ENCODE measurements at places on chromosomes 7 and 10. TPM values are rescaled to one million over a fixed set of nuclear protein-coding genes. Genes with fewer than 3 reads are reported as not detected.

- no peak for DNase-seq
These were observed 3.0 kb downstream of the AFAP1L2 start for GRCh38 chr10:114401195-114401791.

GRCh38 chr10:126253611-126253998 is 134.7 kb downstream of the ADAM12 start:
- no peak for DNase-seq

GRCh38 chr7:157660971-157661610 is 324.3 kb downstream of the DNAJB6 start:
- DNase-seq, result no peak

GRCh38 chr10:60428387-60428737 is 38.7 kb upstream of the ANK3 start:
- no peak for DNase-seq

- DNase-seq, result peak; percentile 94
These were observed 126.2 kb downstream of the CCNY start for GRCh38 chr10:35462491-35462934.

DNA sequence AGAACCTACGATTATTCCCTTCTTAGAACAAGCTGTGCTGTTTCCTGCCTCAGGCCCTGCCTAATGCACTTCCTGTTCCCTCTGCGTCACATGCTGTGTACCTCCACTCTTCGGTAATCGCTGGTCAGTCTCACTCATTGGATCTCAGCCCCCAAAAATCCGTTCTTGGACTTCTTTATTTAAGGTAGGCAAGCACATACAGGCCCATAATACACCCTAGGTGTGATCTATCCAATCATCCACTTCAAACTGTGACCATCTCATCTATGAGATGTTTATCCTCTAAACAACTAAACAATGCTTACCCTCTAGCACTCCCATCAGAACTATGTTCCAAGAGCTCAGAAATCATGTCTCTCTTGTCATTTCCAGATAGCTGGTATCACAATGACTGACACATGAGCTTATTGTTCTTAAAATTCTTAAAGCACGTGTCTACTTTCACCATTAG is 83.9 kb downstream of the CADPS2 start:
- no peak for DNase-seq

GRCh38 chr7:2062648-2063047 is 170.1 kb downstream of the MAD1L1 start:
- DNase-seq, result no peak

DNA sequence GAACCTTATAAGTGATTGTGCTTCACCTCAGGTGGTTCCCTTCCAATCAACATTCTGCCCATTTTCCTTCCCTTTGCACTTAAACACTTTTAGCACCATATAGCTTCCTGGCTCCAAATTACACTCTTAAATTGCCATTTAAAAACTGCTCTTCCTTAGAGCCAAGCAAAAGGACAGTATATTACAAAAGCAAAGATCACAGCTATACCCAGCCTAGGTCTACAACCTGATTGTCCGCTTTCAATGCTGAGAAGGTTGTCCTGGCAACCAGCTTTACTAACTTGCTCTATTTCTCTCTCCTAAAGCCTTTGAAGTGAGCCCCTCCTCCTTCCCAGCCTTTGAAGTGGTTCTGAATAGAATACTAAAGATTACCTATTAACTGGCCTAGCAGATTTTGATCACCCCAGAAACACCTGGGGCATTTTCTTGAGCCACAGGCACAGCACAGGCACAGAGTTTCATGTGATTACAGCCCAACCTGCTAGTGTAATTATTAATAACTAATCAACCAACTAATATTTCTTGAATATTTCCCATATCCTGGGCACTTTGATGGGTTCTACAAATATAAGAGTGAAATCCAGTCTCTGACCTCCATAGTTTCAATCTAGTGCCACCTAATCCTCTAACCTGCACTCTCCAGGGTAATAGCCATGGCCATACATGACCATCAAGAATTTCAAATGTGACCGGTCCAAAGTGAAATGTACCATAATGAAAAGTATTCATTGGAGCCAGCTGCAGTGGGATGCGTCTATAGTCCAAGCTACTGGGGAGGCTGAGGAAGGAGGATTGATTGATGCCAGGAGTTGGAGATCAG is 63.6 kb upstream of the TRIM24 start:
- DNase-seq, result no peak

DNA sequence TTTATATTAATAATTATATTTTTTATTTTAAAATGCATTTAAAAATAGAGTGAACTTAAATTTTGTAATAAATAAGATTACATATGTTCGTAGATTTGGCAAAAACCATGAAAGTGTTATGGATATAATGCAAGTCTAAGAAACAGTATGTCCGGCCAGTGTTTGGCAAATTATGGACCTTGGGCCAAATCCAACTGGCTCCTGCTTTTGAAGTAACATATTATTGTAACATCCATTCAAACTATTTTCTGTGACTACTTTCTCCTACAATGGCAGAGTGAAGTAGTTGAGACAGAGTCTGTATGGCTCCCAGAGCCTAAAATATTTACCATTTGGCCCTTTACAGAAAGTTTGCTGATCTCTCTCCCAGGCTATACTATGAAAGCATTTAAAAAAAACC is 38.9 kb downstream of the TMEM229A start:
- DNase-seq, result no peak

DNA sequence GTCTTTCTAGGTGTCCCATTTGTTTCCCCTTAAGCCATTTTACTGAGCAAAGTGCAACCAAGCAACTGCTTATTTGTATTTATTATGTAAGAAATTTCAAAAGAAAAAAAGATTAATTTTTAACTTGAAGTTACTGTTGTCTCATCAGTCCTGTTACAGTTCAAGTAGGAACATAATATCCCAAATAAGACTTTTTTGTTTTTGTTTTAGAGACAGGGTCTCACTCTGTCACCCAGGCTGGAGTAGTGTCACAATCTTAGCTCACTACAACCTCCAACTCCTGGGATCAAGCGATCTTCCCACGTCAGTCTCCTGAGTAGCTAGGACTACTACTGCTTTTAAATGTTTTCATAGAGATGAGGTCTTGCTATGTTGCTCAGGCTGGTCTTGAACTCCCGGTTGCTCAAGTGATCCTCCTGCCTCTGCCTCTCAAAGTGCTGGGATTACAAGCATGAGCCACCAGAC is 101.9 kb downstream of the MICU1 start:
- no peak for DNase-seq

- no peak for DNase-seq
These were observed 66.3 kb downstream of the KMT2C start for GRCh38 chr7:152369518-152369917.

DNA sequence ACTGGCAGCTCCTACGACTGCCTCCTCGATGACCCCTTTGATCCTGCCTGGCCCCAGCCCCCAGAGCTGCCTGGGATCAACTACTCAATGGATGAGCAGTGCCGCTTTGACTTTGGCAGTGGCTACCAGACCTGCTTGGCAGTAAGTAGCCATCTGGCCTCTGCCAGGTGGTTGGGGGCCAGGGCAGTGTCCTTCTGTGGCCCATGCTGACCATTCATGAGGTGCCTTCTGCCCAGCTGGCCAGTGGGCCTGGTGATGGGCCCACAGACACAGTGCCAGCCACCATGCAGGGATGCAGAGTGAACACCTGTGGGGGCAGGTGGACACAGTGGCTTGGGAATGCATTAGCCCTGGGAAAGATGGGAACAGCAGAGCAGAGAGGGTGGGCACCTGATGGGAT is 50.0 kb downstream of the TBATA start:
- DNase-seq, result no peak

DNA sequence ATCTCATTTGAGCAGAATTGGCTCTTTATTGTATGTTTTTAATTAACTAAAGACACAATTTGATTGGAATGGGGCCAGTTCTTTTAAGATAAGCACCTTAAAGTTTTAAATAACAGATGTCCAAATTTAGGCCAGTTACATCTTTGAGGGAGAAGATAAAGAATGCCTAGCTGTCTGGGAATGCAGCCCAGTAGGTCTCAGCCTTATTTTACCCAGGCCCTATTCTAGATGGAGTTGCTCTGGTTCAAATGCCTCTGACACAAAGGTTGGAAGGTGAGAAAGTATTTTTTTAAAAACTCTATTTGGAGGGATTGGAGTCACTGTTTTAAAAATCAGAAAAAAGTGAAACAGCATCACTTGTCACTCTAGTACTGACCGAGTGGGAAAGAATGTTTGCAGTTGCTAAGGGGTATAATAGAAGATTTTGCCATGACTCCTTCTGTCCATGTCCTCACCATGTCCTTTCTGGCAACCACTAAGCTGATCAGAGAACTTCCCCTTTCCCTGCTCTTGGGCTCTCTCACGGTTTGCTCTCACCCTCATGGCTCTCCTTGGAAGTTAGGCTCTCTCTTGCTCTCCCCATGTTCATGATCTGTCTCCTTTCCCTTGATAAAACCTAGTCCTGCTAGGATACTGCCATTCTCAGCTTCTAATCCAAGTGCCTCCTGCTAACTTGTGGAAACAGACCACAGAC is 238.2 kb upstream of the AGK start:
- DNase-seq, result no peak

DNA sequence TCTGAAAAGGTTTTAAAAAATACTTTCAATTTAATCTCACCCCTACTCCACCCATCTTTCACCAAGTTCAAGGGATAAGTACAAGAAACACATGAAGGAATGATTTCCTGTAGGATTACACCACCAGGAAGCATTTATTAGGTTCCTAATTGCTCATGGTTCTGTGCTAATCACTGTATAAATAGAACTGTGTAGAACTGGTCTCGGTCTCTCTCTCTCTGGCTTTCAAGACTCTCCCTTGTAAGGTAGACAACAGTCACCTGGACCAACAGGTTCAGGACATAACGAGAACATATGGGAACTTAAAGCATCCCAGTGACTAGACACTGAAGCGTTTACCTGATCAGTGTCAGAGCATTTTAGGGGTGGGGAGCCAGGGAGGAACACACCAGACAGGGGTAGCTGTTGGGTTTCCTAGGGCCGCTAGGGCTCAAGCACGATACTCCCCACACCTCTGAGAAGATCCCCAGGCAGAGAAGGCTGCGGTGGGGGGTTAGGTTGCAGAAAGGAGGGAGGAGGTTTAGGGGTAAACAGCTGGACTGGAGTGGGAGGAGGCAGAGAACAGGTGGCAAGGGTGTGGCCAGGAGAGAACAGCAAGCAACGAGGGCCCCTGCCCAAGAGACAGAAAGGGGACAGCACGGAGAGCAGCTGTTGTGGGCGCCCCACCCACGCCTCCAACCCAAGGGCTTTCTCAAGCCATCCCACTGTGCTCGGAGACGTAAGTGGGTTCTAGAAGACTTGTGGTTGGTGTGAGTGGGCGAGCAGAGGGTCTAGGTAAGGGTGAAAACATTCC is 52.5 kb upstream of the USP6NL start:
- peak; percentile 65 for DNase-seq

DNA sequence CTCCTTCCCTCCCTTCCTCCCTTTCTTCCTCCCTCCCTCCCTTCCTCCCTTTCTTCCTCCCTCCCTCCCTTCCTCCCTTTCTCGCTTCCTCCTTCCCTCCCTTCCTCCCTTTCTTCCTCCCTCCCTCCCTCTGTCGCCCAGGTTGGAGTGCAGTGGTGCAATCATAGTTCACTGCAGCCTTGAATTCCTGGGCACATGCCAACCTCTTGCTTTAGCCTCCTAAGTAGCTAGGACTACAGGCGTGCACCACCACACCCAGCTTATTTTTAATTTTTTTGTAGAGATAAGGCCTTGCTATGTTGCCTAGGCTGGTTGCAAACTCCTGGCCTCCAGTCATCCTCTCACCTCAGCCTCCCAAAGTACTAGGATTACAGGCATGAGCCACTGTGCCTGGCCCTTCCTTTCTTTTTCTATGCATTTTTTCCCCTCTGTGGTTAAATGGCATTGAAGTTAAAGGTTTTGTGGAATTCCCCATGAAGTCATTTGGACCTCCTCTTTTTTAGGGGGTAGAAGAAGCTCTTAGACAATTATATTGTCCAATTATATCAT is 9.6 kb downstream of the KLHDC10 start:
- no peak for DNase-seq

DNA sequence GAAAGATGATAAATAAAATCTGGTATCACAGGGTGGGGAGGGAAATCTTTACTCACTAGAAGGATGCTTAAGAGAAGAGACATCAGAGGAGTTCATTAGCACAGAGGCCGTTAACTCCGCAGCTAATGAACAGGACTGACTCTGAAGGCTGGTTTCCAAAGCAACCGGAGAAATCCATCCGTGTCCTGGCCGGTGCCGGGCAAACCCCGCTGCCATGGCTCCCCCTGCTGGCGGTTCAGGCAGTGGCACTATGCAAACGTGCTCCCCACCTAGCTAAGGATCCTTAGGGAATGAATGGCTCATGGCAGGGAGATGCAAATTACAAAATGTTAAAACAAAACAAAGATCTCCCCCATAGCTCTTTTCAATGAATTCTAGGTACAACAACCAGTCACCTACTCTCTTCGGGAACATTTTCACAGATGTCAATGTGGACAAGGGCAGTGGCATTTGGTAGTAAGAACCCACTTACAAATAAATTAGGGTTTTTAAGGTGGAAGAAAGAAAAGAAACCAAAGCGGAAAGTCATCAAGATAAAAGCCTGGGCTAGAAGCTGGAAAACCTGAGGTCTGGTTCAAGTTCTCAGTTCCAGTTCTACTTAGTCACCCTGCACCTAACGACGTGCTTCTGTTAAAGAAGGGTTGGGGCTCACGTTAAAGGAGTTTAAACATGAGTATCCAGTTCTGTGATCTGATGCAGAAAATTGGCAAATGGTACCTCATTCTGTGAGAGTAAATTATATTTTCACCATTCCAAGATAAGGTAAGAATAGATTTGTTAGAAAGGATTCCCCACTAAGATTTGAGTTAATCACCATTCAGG is 138.2 kb downstream of the SVIL start:
- DNase-seq, result peak; percentile 74

Gene SCART1
- 0.83 TPM for total RNA-seq

Gene ZFAND4
- total RNA-seq, result 6.5 TPM

Gene RET
- not detected for total RNA-seq

Gene CXCL12
- total RNA-seq, result 8.1 TPM

Gene IKZF1
- not detected for total RNA-seq
